Muscle of arm (tissue), 14 donors: ENCODE measurements at places on chromosomes 1 and 21.
A peak's percentile ranks its signal among the peaks of the same experiment; 100 is the strongest.

DNA sequence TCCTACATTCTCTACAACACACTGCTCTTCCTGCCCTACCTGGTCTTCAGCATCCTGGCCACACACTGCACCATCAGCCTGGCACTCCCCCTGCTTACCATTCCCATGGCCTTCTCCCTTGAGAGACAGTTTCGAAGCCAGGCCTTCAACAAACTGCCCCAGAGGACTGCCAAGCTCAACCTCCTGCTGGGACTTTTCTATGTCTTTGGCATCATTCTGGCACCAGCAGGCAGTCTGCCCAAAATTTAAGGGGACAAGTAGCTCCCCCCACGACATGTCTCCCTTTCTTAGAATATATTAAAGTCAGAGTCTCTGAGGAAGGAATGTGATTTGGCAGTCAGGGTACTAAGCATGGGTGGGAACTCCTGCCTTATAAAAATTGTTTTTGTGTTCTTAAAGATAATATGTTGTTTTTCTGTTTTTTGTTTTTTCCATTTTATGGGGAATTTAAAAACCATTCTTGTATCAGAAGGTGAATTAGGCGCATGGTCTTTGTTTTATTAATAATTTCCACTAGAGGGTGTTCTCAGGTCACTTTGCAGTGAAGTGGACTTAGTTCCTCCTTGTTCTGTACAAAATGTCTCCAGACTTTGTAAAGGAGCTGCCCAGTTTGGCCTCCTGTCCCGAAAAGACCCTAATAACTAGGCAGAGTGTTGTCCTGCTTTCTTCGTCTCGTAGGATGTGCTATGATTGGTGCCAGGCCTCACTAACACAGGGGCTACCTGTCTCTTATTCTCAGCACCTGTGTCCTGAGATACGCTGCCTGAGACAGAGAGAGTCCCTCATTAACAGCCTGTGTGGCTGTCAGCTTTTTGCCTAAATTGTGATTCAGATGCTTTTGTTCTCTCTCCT, 13.1 kb downstream of the UBIAD1 start:
- no peak for DNase-seq

- DNase-seq = no peak
These were observed 168.7 kb downstream of the RRAGC start for GRCh38 chr1:38690790-38691449.

GRCh38 chr1:91283421-91283726, 121.3 kb downstream of the HFM1 start:
- DNase-seq = no peak

DNA sequence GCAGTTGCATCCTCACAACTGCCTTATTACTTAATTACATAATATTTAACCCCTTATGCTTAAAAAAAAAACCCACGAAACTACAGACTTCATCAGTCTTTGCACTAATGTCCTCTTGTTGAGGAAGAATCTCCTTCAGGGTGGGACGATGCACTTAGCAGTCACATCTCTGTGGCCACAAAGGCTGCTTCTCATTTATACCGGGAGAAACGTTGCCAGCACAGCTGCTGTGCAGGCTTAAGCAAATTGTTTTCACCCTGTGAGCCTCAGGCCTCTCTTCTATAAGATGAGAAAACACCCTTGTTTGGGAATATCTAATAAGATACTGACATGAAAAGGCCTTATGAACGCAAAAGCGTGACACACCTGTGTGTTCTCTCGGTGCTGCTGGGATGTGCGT, 2.9 kb upstream of the OBSCN start:
- DNase-seq = peak; percentile 38

DNA sequence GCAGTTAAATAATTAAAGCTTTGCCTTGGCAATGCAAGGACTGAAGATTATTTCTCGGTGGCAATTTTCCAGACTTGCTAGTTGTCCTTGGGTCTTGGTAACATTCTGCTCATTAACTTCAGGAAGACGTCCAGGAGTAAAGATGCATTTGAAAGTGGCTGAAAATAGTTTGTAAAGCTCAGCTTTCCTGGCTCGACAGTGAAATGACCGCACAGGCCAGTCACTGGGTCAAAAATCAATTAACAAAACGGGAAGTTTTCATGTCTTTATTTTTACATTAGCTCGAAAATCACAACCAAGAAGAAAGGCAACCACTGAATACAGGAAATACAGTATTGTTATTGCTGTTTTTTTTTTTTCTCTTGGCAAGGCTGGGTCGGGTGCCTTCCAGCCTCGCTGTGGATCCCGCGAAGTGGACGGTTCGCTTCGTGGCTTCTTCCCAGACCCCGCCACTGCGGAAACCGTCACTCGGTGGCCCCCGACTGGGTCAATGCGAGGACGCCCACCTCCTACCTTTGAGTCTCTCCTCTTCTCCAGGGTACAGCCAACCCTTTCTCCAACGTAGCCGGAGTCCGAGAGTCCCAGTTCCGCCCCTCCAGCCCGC, 479 bp upstream of the SNX7 start:
- DNase-seq = peak; percentile 73

DNA sequence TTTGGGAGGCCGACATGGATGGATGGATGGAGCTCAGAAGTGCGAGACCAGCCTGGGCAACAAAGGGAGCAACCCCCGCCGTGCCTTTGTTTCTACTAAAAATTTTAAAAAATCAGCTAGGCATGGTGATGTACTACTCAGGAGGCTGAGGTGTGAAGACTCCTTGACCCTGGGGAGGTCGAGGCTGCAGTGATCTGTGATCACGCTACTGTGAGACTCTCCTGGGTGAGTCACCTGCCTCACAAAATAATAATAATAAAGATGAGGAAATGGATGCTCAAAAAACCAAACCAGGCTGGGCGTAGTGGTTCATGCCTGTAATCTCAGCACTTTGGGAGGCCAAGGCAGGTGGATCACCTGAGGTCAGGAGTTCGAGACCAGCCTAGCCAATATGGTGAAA, 19.2 kb downstream of the DSTYK start:
- DNase-seq = no peak

- no peak for DNase-seq
These were observed 43.2 kb downstream of the ECE1 start for GRCh38 chr1:21246905-21247642.

DNA sequence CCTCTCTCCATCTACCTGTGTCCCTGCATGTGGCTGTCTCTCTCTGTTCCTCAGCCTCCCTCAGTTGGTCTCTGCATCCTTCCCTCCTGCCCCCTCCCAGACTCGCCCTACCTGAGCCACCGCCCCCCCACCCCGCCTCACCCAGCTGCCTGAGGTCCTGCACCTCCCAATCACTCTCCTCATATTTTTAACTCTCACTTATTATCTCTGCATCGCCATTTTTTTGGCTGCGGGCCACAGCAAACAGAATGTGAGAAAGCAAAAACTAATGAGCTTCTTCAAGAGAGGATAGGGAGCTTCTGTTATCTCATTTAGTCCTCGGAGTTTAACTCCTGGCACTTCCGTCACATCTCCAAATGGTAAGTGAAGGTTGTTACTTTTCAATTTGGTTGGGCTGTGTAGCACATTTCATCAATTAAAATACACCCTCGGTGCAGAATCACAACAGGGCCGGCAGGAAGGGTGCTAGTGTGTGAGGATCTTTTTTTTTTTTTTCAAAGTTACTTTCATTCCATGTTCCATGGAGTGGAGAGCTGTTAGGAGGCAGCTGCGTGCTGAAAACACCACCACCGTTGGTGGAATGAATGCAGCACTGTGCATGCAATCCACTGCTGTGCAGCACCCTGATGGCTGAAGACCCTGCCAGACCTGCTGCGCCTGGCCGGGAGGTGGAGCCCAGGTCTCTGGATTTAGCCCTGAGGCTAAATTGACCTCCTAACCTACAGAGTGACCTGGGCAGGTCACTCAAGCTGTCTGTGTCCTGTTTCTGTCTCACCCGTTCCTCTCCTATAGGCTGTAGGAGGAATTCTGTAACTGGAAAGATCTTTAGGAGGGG, 157.2 kb upstream of the NFIA start:
- DNase-seq = no peak

DNA sequence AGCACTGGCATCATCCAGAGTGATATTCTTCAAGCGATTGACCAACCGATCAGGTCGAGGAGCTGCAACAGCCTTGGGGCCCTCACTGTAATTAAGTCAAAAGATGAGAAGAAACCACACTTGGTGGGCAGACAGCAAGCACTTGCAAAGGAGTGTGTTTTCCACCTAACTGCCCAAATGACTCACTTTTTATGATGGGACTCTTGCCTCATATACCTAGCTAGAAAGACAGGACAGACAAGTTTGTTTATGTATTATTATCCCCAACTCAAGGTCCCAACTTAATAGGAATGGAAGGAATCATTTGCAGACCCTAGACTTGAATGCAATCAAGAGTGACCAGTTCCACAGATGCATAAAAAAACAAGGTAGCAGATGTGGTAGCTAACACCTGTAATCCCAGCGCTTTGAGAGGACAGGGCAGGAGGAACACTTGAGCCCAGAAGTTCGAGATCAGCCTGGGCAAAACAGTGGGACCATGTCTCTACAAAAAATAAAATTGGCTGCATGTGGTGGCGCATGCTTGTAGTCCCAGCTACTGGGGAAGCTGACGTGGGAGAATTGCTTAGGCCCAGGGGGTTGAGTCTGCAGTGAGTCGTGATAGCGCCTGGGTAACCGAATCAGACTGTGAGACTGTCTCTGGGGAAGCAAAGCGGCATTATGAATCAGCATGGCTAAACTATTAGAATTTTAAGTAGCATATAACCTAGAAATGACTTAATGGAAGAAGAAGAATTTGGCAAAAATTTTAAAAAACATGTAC, 2.3 kb upstream of the NRAS start:
- DNase-seq = no peak

DNA sequence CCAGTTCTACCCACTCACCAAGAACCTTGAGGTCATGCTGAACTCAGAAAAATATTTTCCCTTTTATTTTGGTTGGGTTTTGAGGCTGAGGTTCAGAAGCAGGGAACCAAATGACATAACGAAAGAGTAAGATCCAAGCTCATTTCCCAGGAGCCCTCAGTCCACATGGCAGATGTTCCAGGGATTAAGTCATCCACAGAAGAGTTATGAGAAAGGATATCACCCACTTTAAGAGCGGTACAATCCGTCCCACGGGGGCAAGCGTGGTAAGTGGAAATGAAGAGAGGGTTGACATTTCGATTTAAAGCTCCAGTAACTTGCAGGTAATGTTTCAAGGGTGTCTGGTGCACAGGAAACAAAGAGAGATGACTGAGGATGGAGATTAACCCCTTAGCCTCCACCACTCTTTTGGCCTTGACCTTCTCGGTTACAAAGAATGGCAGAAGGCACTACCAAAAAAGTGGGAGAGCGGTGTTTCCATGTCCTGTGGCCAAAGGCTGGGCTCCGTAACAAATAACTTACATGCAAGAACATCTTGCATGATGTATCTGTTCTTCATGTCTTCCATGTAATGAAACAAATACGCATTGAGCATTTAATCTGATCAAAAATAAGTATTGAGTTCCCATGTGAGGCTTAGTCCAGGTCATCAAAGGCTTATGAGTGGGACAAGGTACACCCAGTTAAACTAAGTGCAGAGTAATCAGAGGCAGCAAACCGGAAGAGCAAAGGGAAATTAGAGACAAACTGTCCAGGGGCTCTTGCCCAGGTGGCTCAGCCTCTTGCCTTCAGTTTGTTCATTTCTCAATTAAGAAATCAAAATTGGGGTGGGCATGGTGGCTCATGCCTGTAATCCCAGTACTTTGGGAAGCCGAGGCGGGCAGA, 241.4 kb downstream of the TOMM20 start:
- DNase-seq = peak; percentile 70

- no peak for DNase-seq
These were observed 21.6 kb downstream of the LDLRAP1 start for GRCh38 chr1:25564777-25565574.
